Activated naive CD4-positive, alpha-beta T cell treated with anti-CD3 and anti-CD28 coated beads, Interleukin-2, amount 50 U/mL, for 72 hours (primary cell): ENCODE measurements at places on chromosomes 12 and 14. TPM values are rescaled to one million over a fixed set of nuclear protein-coding genes. Genes with fewer than 3 reads are reported as not detected.

Gene PIK3C2G
- total RNA-seq, result not detected

Gene SSPN
- not detected for total RNA-seq

Gene C3AR1
- total RNA-seq, result 3.1 TPM

DNA sequence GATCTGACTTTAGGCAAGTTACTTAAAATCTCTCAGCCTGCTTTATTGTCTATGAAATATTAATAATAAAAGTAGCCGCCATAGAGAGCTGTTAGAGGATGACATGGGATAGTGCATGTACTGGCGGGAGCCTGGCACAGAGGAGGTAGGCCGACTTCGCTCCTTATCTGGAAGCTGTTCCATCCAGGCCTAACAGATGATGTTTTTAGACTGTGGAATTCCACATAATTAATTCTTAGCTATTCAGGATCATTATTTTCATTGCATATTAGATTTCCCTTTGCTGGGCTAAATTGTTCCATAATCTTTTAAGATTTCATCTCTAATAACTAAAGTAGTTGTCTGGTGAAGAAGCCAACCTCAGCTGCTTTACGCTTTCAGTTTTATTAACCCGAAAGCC, 30.8 kb downstream of the CNTN1 start:
- DNase-seq, result no peak

DNA sequence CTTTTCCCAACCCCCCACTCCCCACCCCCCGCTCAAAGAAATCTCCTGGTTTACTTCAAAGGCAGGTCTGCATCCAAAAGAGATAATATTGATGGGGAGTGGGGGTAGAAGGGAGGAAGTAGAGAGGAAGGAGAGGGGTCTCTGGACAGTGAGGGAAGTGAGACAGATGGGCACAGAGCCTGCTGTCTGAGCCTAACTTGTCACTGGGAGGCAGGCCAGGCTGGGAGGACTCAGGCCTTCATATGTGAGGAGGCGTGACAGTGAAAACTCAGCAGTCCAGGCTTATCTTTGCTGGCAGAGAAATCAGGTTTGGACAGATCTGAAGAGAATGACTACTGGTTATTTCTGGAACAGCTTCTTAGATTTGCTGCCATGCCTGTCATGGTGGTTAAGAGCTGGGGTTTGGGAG, 192.3 kb downstream of the NUAK1 start:
- no peak for DNase-seq
